ENCODE measurements at places on chromosomes 5 and 9. TPM values are rescaled to one million over a fixed set of nuclear protein-coding genes. Genes with fewer than 3 reads are reported as not detected.

Gene PCDHA10
- not detected for polyA plus RNA-seq

Gene CCIN
- polyA plus RNA-seq: 0.11 TPM

Gene ALDH1A1
- 105 TPM for polyA plus RNA-seq

Gene INSL4
- not detected for polyA plus RNA-seq

Gene PCA3
- polyA plus RNA-seq: not detected

Gene BSPRY
- polyA plus RNA-seq: not detected

Gene PCDHB5
- not detected for polyA plus RNA-seq

Gene PCDHB11
- not detected for polyA plus RNA-seq

Gene SCGB3A1
- polyA plus RNA-seq: 0.59 TPM

Gene RANBP3L
- not detected for polyA plus RNA-seq

Gene ANP32B
- polyA plus RNA-seq: 10.2 TPM

Gene DMRTA1
- not detected for polyA plus RNA-seq

Gene SPINK7
- not detected for polyA plus RNA-seq

Gene PCDHGA1
- polyA plus RNA-seq: not detected

Gene CCNJL
- not detected for polyA plus RNA-seq

Gene F12
- polyA plus RNA-seq: 1.4 TPM

Gene DMGDH
- not detected for polyA plus RNA-seq

Gene SCGB3A2
- 9.3 TPM for polyA plus RNA-seq

Gene PIP5KL1
- 0.57 TPM for polyA plus RNA-seq

Gene PCDHGA6
- not detected for polyA plus RNA-seq

Gene PCDHA13
- polyA plus RNA-seq: not detected

Gene MSMP
- polyA plus RNA-seq: not detected

Gene PCDHGB1
- not detected for polyA plus RNA-seq

Gene PAIP2
- 68.3 TPM for polyA plus RNA-seq

Gene ATP10B
- not detected for polyA plus RNA-seq

Gene ANKRD20A1
- not detected for polyA plus RNA-seq

Gene OR1Q1
- polyA plus RNA-seq: not detected

Gene CMYA5
- 0.01 TPM for polyA plus RNA-seq

Gene ZNF354C
- 0.31 TPM for polyA plus RNA-seq

Gene ECM2
- polyA plus RNA-seq: not detected

Gene BNC2
- polyA plus RNA-seq: not detected

Gene IL7R
- polyA plus RNA-seq: 0.38 TPM

Gene SMIM15
- 3.2 TPM for polyA plus RNA-seq

Gene SLC9A3
- polyA plus RNA-seq: 0.31 TPM

Gene GGTA1
- 35.6 TPM for polyA plus RNA-seq

Gene MLANA
- not detected for polyA plus RNA-seq

Gene SVEP1
- under 0.01 TPM for polyA plus RNA-seq

Gene PCDHA7
- not detected for polyA plus RNA-seq

Gene RUSC2
- polyA plus RNA-seq: 2.2 TPM

Gene PCDHGA2
- not detected for polyA plus RNA-seq

Gene PDLIM4
- polyA plus RNA-seq: not detected

Gene CEL
- polyA plus RNA-seq: not detected

Gene EGR1
- polyA plus RNA-seq: 105 TPM

Gene OLFM1
- 13.2 TPM for polyA plus RNA-seq

Gene GRIA1
- not detected for polyA plus RNA-seq

Gene HEMGN
- polyA plus RNA-seq: 0.18 TPM

Gene SPATA31D4
- polyA plus RNA-seq: not detected

Gene C9
- polyA plus RNA-seq: not detected

Gene PLAC8L1
- polyA plus RNA-seq: not detected

Gene ANKRD31
- not detected for polyA plus RNA-seq

Gene PCDHA1
- not detected for polyA plus RNA-seq

Gene PLPP7
- polyA plus RNA-seq: 1.5 TPM

Gene CSF1R
- polyA plus RNA-seq: 332 TPM

Gene MYORG
- 0.05 TPM for polyA plus RNA-seq

Data from CD14-positive monocyte (primary cell).